ACHN (cell line): ENCODE measurements at places on chromosomes 1 and 21.

- no peak for DNase-seq
These were observed 1.3 kb upstream of the NRIP1 start for GRCh38 chr21:15066123-15066575.

DNA sequence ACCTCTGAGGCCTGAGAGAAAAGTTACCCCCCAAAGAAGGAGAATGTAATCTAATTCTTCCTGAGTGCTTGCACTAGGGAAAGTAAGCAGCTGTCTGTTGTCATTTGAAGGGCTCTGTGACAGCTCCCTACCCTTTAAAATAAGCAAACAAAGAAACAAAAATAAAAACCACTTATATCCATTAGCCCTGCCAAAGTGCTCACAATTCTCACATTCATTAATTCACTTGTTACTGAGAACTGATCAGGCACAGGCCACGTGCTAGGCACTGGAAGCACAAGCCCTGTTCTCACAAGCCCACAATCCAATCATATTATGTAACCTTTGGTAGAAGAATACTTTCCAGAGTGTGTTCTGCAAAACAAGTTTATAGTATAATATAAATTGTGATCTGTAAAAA, 199.4 kb downstream of the ZC3H11B start:
- no peak for DNase-seq

DNA sequence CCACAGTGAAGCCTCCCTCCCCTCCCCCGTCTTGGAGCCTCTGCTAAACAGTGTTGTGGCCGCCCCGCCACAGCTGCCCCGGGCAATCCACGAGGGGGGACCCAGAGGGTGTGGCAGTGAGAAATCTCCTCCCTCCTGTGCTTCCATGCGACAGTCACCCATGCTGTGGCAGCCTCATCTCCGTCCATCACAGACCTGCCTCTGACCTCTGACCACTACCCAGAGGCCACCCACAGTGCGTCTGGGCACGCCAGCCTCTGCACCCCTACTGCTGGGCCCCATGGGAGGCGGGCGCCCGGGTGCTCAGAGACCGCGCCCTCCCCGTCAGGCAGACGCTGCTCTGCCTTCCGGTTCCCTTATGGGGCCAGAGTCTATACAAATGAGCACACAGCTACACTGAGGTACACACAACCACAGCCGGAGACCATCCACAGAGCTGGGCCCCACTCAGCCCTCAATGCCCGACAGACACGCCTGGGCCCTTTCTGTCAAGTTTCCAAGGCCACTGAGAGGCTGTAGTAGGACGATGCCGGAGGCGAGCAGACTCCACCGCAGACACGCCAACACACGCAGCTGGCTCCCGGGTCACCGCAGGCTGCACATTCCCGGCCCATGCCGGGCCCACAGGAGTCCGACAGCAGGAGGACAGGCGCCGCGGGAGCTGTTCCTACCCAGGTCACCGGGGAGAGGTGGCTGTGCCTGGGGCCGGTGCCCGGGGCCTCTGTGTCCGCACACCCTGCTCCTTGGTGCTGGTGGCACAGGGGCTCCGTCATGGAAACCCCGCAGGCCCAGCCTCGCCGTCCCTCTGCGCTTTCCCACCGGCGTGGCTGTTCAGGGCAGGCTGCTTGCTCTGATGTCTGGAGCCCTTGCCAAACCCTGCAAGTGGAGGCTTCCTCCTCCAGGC, 23.9 kb upstream of the TMEM52 start:
- DNase-seq, result no peak

DNA sequence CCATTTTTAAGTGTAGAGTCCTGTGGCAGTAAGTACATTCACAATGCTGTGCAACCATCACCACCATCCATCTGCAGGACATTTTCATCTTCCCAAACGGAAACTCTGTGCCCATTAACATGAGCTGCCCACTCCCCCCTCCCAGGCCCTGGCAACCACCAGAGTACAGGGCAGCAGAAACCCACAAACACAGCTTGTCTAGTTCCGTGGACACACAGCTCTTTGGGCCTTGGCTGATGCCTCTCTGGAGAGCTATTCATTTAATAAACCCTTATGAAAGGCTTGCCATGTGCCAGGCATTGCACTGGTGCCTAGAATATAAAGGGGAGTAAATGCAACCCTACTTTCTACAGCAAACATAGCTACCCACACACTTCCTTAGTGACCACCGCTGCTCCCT, 28.0 kb downstream of the STUM start:
- no peak for DNase-seq
